ENCODE measurements at places on chromosomes 3 and 15. TPM values are rescaled to one million over a fixed set of nuclear protein-coding genes. Genes with fewer than 3 reads are reported as not detected.
A peak's percentile ranks its signal among the peaks of the same experiment; 100 is the strongest.

The MYH15 gene
- not detected for total RNA-seq

DNA sequence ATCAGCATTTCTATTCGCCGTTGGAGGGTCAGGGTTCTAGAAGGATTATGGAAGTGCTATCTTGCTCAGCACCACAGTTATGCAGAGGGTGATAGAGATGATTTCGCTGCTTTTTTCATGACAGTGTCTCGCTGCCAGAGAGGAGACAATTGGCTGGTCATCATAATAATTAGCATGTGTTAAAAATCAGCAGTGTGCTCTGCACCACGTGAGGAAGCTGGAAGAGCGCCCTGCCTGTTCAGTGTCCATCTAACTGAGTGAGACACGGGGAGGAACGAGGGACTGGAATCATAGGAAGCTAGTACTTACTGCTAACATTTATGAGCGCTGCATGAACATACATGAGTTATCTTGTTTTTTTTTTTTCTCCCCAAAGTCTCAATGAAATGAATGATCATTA, 116.2 kb upstream of the PLAAT1 start:
- DNase-seq: no peak

- no peak for DNase-seq
These were observed 38.9 kb downstream of the ANO10 start for GRCh38 chr3:43582866-43583265.

The CCR8 gene
- not detected for total RNA-seq

The B2M gene
- 3,890 TPM for total RNA-seq

DNA sequence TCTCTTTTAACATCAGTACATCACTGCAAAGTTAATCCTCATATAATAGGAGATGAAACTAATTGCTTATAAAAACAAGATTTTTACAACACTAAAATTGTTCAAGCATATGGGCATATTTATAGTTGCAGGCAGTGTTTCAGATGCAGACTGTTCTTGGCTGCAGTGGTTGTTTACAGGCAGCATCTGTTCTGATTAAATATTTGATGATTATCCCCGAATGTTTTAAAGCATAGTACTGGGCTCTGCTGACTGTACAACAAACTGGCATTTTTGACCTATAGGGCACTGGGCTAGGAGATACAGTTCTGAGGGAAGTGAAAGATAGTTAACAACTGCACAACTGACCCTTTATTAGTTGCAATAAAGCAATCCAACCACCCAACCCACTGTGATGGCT, 113.6 kb downstream of the UBE3A start:
- no peak for DNase-seq

- DNase-seq: no peak
These were observed 75.6 kb upstream of the PRICKLE2 start for GRCh38 chr3:64300790-64301423.

- no peak for DNase-seq
These were observed 40.4 kb downstream of the GOLGA6A start for GRCh38 chr15:74041777-74042435.

DNA sequence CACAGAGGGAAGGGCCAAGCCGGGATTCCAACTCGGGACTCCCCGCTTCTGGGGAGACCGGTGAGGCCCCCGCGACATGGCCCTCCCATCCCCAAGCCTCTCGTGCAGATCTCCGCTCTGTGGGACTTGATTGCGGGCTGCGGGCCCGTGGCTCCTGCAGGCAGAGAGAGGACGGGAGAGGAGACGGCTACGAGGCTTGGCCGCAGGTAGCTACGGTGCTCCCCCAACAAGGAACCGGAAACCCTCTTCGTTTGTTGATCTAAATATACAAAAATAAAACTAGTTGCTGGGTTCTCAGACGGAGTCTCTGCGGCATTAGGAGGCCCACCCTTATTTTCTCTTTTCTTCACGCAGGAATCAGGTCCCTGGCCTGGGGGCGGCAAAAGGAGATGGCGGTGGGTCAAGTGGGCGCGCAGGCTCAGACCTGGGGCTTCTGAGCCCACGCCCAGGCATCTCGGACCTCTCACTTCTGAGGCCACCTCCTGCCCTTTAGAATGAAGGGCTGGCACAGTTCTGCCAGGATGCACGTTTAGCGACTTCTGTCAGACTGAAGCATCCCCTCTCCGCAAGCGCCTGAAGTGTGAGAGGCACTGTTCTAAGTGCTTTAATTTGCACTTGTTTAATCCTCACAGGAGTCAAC, 10.9 kb downstream of the GNB5 start:
- no peak for DNase-seq

GRCh38 chr15:74826921-74827320, 494 bp downstream of the CPLX3 start:
- no peak for DNase-seq

DNA sequence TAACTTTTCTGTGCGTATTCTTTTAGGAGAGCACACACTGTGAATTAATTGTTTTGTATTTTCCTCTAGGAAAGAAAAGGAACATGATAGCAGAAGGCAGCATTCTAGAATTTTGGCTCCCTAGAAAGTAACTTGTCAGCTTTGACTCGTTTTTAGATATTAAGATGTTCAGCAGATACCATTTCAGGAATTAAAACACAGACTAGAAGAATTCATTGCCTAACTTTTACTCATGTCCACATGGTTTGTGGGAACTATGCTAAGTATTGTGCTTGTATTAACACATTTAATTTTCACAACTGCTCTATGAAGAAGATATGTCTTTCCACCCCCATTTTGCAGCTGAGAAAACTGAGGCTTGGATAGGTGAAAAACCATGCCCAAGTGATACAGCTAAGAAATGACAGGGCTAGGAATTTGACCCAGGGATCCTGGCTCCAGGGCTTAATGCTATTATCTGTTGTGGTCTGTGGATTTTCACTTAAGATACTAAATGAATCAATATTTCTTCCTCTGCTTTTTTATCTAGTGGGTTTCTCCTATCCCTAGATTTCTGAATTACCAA, 128.8 kb downstream of the MITF start:
- no peak for DNase-seq

The COL7A1 gene
- 2.2 TPM for total RNA-seq

DNA sequence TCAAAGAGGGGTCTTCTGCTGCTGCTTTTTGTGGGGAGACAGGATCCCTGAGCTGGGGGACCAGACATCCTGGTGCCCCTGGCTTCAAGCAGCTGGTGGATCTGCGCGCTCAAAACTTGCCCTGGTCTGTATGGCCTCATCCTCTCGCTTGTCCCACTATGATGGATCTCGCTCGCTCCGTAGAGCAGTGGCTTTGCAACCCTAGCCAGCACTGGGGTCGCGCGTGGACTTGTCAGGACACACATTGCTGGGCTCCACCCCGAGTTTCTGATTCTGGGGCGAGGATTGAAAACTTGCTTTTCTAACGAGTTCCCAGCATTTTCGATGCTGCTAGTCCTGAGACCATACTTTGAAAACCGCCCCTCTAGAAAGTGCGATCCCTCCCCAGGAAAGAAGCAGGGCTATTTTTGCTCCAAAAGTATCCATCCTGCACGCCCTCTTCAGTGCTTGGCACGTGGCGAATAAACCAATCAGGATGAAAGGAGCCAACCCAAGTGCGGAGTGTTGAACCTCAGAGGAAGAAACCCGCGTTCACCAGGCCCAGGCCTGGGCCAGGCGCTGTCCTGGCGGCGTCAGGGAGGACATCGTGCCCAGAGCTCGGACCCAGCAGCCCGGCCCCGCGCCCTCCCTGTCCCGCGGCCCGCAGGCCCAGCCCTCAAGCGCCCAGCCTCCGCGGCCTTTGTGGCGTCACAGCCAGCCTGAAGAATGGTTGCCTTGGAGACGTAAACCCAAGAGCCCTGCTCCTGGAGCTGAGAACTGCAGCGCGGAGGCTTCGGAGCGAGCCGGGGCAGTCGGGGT, at the start of gene CFAP100:
CFAP100 (plus strand) TSS at position 731 of the 798 bp plus-strand sequence. CDS start 1,092 bp downstream, outside the sequence.
- DNase-seq: no peak

- DNase-seq: no peak
These were observed 207.5 kb upstream of the NR2F2 start for GRCh38 chr15:96123028-96123400.

DNA sequence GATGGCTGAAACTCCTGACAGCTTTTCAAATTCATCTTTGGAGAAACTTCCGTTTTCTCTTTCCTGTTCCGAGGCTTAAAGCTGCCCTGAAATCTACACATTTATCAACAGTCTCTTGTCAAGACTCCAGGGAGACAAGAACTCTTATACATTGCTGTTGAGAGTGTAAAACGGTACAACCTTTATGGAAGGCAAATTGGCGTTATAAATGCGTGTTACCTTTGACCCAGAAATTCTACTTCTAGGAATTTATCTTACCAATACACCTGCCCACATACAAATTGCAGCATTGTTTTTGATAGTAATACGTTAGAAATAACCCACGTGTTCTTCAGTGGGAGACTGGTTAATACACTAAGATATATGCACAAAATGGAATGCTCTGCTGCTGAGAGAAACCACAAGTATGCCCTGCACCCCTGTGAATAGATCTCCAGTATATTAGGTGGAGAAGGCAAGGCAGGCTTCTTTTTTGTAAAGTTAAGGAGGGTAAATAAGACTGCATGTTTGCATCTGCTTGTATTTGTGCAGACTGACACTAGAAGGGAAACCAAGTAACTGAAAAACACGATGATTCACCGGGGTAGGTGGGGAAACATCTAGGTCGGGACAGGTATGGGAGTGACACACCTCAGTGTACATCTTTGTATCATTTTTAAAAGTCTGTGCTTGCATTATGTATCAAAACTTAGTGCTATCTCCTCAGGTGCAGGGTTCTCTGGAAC, 97.5 kb downstream of the IGF1R start:
- DNase-seq: no peak

DNA sequence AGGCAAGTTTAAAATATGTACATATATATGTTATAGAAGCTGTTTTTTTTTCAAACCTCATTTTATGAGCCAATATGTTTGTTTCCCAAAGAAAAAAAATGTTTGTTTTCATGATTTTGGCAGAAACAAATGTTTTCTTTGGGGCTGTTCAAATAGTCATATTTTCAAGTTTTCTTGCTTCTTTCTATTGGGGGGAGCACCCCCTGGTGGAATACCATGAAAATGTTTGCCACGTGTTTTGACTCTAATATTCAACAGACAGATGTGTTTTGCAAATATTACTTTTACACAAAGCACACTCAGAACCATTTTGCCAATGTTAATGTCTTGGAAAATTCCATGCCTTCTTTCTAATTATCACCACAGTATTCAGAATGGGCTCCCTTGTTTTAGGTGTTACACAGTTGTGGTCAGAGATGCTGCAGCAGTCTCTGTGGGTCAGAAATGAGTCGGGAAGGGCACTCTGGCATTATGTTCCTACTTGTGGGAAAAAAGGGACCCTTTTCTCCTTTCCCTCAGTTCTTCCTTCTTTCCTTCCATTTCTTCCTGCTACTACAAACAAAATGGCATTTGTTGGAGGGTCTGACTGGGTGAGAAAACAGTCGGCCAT, 817.0 kb downstream of the TUSC7 start:
- DNase-seq: peak; percentile 25

- no peak for DNase-seq
These were observed 16.8 kb downstream of the NOX5 start for GRCh38 chr15:69031013-69032001.

The CPNE4 gene
- total RNA-seq: not detected

- no peak for DNase-seq
These were observed 44.8 kb downstream of the KBTBD12 start for GRCh38 chr3:127959873-127960272.

- peak; percentile 29 for DNase-seq
These were observed 575 bp downstream of the TRPM7 start for GRCh38 chr15:50685976-50686468.

- DNase-seq: no peak
These were observed 53.9 kb downstream of the CRTC3 start for GRCh38 chr15:90583471-90584252.

The NEK11 gene
- total RNA-seq: 4.3 TPM

- no peak for DNase-seq
These were observed 120.9 kb downstream of the LIPC start for GRCh38 chr15:58552505-58553364.

The CCDC39 gene
- total RNA-seq: 1.2 TPM

The GPD1L gene
- total RNA-seq: 109 TPM

DNA sequence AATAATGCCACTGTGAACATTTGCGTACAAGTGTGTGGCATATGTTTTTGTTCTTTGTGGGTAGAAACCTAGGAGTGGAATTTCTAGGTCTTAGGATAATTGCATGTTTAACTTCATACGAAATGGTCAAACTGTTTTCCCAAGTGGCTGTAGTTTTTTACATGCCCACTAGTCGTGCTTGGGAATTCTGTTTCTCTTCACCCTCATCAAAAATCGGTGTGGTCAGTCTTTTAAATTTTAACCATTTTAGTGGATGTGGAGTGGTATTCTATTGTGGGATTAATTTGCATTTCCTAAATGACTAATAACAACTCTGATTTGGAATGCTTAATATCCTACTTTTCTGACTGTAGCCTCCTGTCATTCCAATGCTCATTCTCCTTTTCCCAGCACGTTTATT, 27.6 kb downstream of the ZFAND6 start:
- no peak for DNase-seq

The SLC27A2 gene
- 8.8 TPM for total RNA-seq

DNA sequence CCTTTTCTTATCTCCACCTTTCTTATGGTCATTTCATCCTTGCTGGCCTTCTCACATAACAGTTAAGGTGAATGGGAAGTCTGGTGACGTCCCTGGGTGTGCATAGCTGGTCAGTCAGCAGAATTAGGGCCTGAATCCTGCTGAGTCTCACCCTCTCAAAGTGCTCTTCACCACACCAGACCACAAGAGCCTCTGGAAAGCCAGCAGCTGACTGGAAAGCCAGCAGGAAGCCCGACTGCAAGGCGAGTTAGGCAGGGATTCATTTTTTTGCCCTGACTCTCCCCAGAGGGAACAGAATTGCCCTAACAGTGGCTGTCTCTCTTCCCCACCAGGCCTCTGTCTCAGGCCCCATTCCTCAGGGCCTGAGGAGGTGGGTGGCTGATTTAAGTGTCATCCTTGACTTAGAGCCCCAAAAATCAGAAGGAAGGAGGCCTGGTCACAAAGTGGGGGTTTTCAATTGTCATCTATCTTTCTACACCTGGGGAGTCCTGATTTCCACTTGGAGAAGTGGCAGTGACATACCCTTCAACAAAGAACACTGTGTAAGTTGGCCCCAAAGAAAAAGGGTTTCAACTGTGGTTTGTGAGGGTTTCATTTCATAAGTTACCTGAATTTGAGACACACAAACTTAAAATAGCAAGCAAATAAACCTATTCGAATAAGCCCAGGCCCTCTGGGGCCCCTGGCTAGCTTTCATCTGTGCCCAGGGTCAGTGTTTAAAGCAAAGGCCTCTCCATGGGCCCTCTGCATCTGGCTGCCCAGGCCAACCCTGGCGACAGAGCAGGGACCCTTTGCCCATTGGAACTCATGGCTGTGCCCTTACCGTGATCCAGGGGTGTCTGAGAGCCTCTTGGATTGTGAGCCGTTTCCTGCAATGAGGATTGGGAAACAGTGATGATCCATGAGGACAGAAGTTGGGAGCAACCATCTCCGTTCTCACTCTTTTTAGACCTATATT, 90.5 kb upstream of the HERC1 start:
- no peak for DNase-seq

GRCh38 chr3:28912120-28912885, 368.6 kb upstream of the RBMS3 start:
- DNase-seq: no peak

- DNase-seq: no peak
These were observed 287.0 kb upstream of the LYSMD4 start for GRCh38 chr15:100020189-100020588.

DNA sequence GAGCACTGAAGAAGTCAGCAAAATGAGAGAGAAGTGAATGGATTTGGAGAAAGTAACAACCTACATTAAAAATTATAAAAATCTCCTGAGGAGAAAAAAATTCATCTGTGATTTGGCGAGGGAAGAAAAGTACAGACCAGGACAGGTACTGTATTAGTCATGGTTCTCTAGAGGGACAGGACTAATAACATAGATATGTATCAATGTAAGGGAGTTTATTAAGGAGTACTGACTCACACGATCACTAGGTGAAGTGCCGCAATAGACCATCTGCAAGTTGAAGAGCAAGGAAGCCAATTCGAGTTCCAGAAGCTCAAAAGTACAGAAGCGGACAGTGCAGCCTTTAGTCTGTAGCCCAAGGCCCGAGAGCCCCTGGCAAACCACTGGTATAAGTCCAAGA, 1004.4 kb upstream of the ALCAM start:
- no peak for DNase-seq

Measured in omental fat pad (tissue), 4 donors.